ENCODE measurements at places on chromosomes 7 and 10.
A peak's percentile ranks its signal among the peaks of the same experiment; 100 is the strongest.

DNA sequence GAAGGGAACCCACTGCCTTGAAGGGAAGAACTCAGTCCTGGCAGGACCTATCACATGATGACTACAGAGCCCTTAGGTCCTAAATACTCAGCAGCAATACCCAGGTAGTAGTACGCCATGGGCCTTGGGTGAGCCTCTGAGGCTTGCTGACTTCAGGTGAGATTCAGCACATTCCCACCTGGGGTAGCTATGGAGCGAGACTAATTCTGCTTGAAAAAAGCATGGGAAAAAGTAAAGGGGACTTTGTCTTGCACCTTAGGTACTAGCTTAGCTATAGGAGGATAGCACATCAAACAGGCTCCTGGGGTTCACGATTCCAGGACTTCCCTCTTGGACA, 98.2 kb upstream of the MEOX2 start:
- DNase-seq, result no peak

- no peak for DNase-seq
Observed at GRCh38 chr10:42959833-42960232, 117.0 kb upstream of the RET start.

DNA sequence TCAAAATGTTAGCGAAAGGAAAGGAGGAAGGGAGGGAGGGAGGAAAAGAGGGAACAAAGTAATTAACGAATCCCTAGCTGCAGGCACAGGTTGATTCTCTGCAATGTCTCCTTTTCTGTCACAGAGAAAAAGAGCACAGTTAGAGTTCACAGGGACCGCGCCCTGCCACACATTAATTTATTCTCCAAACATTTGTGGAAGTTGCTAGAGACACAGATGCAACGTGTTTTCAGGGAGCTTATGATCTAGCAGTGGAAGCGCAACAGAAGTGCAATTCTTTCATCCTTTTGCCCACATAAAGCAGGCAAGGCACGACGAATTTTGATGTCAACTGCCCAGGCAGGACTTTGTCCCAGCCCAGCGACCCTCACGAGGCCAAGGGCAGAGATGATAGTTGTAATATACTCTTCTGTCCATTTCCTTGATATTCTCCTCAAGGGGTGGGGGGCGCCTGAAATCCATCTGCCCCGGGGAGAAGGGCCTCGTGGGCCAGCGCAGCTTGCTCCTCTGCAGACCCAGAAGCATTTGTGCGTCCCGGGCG, 101.7 kb upstream of the ZNF438 start:
- DNase-seq, result no peak

GRCh38 chr7:85237721-85238120, 50.9 kb upstream of the SEMA3D start:
- DNase-seq, result no peak

- DNase-seq, result no peak
Observed at GRCh38 chr10:121416071-121416470, 182.2 kb downstream of the FGFR2 start.

DNA sequence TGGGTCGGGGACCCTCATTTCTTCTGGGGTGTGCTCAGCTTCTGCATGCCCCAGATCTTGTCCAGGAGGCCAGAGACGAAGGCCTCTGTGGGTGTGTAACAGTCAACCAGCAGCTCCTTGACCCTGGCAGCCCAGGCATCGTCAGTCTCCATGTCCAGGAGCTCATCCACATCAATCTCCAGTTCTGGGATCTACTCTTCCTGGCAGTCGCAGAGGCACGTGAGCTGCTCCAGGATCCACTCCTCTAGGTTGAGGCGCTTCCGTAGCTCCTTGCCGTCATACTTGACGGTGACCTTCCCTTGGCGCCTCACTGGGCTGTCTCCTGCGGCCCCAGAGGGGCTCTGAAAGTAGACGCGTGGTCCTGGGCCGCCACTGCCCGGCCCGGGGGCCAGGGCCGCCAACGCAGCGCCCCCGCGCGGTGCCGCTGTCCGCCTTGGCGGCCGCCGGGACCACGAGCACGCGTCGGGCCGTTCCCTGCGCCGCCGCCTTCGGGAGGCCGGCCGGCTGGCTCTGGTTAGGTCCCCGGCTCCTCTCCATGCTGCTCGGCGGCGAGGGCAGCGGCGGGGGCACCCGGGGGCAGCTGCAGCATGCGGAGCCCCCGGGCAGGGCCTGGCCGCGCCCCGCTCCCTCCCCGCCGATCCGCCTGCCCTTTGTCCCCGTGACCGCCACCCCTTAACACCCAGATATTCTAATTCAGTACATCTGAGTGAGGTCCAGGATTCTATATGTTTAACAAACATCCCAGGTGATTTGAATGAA, 170.5 kb downstream of the SEPTIN7 start:
- no peak for DNase-seq

GRCh38 chr7:77658928-77659327, 37.3 kb upstream of the RSBN1L start:
- no peak for DNase-seq

- no peak for DNase-seq
Observed at GRCh38 chr10:86953747-86954680, 3.4 kb downstream of the MMRN2 start.

GRCh38 chr10:129897871-129898626, 66.0 kb downstream of the EBF3 start:
- no peak for DNase-seq

GRCh38 chr10:34954142-34954541, 136.0 kb downstream of the CUL2 start:
- DNase-seq, result no peak

- no peak for DNase-seq
Observed at GRCh38 chr10:111030042-111030750, 46.6 kb upstream of the ADRA2A start.

GRCh38 chr10:100373298-100374199, 26.5 kb downstream of the SCD start:
- peak; percentile 84 for DNase-seq

DNA sequence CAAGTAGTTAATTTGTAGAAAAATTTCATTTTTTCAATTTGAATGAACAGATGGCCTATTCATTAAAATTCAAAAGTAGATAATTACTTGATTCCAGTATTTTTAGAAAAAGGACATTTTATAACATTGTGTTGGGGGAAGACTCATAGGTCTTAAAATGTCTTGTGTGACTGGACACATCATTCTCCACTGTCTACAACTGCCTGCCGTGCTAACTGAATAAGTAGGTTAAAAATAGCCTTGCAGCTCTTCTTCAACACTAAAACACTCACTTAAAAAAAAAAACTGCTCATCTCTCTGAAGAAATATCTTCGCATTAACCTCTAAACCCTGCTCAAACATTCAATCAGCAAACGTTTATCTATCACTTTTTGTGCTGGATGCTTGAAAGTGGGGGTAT, 253.8 kb downstream of the CSTF2T start:
- DNase-seq, result no peak

DNA sequence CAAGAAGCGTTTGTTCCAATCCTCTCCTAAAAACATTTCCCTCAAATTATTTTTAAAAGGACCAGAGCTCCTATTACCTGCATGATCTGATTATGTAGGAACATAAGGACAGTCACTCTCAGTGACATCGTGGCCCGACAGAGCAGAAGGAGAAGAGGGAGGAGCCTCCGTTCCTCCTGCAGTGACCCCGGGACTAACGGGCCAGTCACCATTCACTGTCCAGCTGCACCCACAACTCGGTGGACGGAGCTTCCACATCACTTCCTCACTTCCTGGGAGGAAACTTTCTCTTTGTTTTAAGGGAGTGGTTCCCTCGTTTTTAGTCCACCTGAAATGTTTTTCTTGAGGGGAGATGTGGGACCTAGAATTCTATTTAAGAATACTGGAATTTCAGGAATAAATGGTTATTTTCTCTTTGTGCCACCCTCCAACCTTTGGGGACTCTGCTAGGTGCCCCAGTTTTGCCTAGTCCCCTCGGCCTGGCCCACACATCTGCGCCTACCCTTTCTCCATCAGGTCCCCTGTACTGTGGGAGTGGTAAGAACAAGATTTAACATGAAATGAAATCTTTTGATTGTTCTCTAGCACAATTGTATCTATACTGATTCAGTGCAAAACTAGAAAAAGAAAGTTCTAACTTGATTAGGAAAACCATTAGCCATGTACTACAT, 173.5 kb upstream of the RNF32 start:
- no peak for DNase-seq

DNA sequence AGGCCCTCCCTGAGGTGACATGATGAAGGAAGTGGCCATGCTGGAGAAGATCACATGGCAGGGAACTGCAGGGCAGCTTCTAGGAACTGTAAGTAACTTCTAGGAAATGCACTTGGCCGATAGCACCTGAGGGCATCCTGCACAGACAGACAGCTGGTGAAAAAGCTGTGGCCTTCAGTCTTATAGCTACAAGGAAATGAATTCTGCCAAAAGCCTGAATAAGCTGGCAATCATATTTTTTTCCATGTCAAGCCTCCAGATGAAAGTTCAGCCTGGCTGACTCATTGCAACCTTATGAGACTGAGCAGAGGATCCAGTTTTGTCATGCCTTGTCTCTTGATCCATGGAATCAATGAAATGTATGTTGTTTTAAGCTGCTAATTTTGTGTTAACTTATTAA, 91.1 kb upstream of the CACNA2D1 start:
- DNase-seq, result no peak

DNA sequence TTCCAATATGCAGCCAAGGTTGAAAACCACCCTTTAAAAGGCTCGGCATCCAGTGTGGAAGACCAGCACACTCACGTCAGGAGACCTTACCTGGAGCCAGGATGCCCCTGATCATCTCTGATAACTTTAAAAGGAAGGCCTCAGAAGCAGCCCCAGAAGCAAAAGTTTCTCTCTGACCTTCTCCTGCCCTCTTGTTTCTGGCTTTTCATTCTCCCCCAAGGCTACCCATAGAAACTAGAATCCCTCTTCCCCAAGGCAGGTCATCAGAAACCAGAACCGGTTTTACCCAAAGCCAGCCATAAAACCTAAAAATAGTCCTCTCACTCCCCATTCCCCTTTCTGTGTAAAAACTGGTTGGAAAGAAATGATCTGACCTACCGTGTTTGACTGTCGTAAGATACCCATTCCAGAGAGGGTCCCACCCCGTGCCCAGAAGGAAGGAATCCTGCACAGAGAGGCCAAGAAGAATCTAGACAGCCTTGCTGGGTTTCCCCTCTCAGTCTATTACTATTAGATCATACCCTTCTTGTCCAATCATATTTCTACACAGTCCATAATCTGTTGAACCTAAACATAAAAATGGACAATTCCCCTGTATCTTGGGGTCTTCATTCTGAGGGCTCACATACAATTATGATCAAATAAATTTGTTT, 17.5 kb upstream of the TSPAN14 start:
- DNase-seq, result no peak

DNA sequence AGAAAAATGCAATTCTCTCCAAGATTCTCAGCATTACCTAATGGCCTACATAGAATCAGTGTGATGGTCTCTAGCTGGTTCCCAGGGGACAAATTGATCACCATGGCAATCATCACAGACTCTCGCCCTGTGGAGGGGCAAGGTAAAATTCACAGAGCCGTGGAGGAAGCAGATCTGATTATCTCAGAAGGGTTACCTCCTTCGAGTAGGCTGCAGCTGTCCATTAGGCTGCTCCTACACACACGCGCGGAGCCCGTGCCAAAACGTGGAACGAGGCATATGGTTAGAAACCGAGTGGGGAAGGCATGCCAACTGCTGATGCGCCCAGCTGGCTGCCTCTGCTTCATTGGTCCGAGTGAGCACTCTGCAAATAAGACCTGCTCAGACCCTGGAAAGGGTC, 52.8 kb upstream of the PTER start:
- DNase-seq, result no peak

DNA sequence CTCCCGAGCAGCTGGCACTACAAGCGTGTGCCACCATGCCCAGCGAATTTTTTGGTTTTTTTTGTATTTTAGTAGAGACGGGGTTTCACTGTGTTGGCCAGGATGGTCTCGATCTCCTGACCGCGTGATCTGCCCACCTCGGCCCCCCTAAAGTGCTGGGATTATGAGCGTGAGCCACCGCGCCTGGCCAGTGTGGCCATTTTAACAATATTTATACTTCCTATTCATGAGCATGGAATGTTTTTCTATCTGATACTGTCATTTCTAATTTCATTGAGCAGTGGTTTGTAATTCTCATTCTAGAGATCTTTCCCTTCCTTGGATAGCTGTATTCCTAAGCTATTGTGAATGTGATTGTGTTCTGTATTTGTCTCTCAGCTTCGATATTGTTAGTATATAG, 96.2 kb downstream of the GLCCI1 start:
- no peak for DNase-seq

DNA sequence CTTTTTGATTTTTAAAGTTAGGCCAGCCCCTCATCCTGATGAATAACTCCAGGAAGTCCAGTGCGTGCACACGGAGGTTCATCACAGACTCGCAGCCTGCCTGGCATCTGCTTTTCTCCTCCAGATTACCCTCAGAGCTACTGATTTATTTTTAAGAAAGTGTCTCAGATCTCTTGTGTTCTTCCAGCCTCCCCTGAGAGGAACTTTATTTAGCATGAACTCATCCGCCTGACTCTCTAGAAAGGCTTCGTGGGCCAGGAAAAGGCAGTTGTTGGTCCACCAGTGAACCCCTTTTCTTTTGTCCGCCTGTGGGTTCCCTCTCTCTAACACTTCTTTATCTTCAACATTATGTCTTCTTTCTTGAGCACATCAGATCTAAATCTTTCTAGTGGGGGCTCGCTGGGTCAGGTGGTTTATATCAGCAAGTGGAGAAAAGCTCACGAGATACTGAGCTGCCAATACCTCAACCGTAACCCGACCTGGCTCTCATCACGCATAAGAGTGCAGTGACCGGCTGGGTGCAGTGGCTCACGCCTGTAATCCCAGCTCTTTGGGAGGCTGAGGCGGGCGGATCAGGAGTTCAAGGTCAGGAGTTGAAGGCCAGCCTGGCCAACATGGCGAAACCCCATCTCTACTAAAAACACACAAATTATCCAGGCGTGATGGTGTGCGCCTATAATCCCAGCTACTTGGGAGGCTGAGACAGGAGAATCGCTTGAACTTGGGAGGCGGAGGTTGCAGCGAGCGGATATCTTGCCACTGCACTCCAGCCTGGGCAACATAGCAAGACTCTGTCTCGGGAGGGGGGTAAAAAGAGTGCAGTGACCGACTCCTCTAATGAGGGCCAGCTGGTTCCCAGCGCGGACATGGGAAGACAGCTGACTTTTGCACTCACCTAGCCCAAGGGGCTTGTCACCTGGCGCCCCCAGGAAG, 162.3 kb downstream of the CCDC3 start:
- no peak for DNase-seq

- no peak for DNase-seq
Observed at GRCh38 chr10:104232613-104233102, 494 bp upstream of the CFAP43 start.

- no peak for DNase-seq
Observed at GRCh38 chr10:133199488-133199885, 30.5 kb upstream of the UTF1 start.

- DNase-seq, result no peak
Observed at GRCh38 chr10:63261496-63261895, 128.4 kb downstream of the NRBF2 start.

GRCh38 chr7:91811236-91811635, 69.3 kb downstream of the MTERF1 start:
- no peak for DNase-seq

DNA sequence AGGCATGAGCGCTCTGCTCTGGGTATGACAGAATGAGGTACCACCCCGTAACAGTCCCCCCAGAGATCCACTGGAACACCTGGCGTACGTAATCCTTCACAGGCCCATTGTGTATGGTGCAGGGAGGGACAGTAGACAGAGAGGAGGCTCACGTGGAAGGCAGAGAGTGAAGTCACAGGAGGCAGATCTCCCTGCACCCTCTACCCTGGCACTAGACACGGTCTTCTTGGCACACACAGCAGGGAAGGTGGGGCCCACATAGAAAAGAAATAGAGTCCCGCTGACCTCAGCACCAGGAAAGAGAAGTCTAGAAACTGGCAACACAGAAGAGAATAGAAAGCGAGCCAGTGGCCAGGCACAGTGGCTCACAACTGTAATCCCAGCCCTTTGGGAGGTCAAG, 51.9 kb downstream of the SLC29A4 start:
- no peak for DNase-seq

GRCh38 chr7:13067036-13067435, 379.6 kb downstream of the ARL4A start:
- no peak for DNase-seq

Data from CD4-positive, alpha-beta T cell treated with Interleukin-2 at 100 ng/mL for 4 hours (primary cell).